Ecto neural progenitor cell (in vitro differentiated cells): ENCODE measurements at places on chromosomes 2 and 18.

- no peak for DNase-seq
These were observed 123.1 kb downstream of the PRPF40A start for GRCh38 chr2:152594022-152594766.

- peak; percentile 75 for DNase-seq
These were observed 76.0 kb upstream of the DSG1 start for GRCh38 chr18:31241900-31242409.

DNA sequence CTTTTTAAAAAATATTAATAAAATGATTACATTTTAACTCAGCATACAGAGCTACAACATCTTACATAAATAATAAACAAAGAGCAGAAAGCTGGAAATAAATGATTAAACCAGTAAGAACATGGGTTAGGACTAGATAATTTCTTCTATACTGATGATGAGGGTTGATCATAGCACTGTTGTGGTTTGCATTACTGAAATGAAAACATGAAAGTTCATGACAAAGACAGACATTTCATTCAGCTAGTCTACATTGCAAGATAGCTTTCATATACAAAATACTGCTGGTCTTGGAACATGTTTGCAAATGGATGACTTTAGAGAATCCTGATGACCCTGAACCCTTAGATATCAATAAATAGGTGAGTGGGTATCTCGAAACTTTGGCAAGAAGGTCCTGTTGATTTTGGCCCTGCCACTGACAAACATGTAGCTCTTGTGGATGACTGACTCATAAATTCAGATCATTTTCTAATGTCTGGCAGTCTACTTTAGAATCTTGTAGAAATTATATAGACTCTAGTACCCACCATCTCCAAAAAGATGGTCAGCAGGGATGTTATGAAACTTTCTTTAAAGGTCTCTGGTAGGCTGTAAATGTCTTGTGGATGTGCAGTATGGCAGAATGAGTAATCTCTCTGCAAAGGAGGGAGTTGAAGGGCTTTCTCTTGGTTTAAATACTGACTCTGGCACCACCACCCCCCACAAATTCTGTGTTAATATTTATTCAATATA, 15.5 kb upstream of the CDC42EP3 start:
- DNase-seq = no peak

GRCh38 chr2:173672573-173673340, 292.4 kb downstream of the SP3 start:
- DNase-seq = no peak

DNA sequence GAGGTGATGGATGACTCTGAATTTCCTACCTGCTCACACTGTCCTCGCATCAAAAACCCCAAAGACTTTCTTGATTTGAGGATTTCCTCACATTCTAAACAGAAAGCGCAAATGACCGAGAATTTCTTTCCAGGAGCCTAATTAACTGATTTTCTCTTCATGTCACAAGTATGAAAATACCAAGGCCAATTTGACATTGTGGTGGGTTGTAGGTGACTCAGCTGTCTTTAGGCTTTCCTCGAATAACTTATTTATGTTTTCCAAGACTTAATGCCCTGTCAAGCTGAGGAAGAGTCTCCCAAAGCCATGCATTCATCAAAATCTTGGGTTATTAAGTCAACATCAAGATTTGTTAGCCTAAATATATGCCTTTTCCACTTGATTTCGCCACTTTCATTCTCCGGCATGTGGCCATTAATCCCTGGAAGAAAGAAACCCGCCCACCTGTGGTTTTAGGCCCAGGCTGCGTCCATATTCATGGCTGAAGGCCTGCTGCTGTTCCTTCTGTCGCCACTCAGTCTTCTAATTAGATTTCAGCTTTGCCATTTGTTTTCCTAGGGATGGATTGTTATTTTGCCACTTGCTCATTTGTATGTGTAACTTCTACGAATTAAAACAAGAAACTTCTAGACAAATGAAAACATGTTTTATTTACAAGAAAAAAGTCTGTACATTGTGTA, 84.9 kb downstream of the ST6GAL2 start:
- no peak for DNase-seq

DNA sequence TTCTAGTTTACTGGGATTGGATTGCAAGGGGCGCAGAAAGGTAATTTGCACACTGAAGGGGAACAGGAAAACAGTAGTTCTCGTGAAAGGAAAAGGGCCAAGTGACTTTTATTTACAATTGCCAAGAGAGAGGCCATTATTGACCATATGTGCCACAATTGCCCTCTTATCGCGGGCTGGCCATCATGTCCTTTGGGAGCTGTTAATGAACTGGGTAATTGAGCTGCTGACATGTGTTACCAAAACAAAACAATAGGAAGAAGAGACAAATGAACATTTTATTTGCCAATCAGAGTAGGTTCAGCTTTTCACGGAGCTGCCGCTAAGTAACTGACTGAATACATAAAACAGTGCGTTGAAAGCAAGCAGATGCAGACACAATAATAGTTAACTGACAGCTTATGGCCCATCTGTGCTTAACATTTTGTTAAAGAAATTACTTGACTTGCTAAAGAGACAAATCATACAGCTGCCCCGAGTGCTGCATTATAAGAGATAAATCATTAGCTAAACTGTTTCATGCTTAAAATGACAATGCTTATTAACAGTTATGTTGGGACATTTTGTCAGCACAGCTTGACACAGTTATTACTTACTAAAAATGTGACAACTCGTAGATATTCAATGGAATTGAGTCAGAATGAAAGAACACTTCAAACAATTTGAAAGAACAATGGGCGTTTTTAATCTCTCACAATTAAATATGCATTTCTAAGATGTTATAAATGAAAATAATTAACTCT, 57.5 kb downstream of the PAX3 start:
- no peak for DNase-seq

- peak; percentile 35 for DNase-seq
These were observed 369.1 kb downstream of the EIPR1 start for GRCh38 chr2:3008561-3008960.

DNA sequence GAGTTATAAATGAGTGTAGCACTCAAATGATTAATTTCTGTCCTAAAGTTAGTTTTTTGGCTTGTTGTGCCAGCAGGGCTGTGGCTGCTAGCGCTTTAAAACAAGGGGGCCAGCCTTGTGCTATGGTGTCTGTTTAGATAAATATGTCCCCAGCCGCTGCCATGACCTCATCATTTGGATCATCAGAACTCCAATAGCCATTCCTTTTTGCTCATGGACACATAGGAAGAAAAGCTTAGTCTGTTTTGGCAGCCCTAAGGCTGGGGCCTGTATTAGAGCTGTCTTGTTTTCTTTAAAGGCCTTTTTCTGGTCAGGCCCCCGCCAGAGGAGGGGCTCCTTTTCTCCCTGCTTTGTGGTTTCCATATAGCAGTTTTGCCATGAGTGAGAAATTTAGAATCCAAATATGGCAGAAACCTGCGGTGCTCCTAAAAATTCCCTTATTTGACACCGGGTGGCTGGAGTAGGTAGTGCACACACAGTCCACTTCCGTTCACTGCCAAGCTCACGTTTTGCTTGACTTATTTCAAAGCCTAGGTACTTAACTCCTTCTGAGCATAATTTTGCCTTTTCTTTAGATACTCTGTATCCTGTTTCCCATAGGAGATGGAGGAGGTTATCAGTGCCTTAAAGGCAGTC, 60.4 kb upstream of the SLC35G4 start:
- DNase-seq = no peak

DNA sequence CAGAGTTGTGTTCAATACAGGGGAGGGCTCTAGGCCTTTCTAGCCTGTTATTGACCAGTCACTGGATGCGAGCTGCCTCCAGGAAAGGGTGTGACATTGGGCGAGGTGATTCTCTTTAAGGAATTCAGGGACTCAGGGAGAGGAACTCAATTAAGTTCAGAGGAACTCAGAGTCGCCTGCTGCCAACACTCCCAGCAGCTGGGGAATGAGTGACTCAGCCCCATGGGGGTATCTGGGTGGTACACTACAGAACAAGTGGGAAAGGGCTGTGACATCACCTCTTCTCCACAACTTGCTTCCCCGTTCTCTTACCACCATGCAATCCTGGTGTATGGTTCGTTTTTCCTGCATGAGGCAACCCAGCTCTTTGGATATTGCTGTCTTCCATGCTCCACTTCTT, 50.4 kb upstream of the CYRIA start:
- DNase-seq = no peak

GRCh38 chr2:232487385-232488096, at the start of gene ECEL1:
ECEL1 (minus strand) TSS chr2:232487834; CDS start chr2:232486653, 1,181 bp downstream.
- DNase-seq = peak; percentile 71

GRCh38 chr18:21163647-21164547, 52.3 kb upstream of the ROCK1 start:
- DNase-seq = no peak

DNA sequence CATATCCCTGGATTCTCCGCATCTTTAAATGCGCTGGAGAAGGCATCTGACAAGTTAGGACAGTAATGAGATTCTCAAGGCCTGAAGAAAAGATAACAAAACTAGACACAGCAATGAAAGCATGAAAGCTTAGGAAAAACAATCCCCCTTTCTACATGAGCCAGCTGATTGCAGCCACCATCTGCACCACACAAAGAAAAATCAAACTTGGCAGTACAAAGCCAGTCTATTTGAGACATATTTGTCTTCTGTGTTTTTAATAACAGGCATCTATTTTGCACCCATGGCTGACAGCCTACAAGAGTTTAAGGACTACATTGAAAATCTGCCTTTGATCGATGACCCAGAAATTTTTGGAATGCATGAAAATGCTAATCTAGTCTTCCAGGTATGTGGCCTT, 83.6 kb downstream of the TRABD2A start:
- DNase-seq = no peak

DNA sequence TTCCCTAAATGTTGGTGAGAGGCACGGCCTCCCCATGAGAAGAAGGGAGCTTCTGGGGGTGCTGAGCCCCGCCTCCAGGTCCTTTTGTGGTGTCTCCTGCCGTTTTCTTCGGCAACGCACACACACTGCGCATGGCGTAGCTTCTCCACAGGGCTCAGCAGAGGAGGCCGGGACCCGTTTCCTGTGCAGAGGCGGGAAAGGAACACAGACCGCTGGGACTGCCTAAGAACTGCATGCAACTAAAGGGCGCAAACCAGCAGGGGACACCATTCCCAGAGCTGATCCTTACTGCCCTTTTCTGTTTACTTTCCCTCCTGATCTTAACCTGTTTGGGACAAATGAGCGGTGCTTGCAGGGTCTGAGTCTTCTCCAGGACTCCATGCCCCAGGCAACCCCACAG, 90.3 kb upstream of the CAPN13 start:
- peak; percentile 19 for DNase-seq

DNA sequence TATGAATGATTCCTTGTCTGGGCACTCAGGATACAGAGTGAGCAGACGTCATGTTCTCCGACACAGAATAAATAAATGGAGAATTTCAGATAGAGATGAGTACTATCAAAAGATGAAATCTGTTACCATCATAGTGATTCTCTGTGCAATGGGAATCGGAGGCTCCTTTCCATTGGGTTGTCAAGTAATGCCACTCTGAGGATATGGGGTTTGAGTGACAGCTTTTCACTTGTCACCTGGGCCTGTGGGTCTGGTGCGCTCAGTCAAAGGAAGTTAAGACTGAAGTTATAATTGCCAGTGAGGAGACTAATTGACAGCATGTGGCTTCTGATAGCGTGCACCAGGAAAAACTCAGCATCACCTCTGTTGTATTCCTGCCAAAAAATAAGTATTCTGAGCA, 387.2 kb downstream of the SOX11 start:
- no peak for DNase-seq

DNA sequence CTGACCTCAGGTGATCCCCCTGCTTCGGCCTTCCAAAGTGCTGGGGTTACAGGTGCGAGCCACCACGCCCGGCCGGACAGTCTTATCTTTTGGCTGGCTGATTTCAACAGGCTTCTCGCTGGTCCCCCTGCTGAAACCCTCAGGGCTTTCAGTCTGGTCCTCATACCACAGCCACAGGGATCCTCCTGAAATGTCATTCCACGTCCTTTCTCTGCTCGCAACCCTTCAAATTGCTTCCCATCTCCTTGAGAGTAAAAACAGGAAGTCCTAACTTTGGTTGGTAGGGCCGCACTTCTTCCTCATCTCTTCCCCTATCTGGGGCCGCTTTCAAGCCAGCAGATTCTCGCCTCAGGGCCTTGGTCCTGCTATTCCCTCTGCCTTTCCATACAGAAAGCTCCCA, 1.4 kb upstream of the CAB39 start:
- no peak for DNase-seq

GRCh38 chr2:152421521-152422370, 86.8 kb downstream of the FMNL2 start:
- no peak for DNase-seq

DNA sequence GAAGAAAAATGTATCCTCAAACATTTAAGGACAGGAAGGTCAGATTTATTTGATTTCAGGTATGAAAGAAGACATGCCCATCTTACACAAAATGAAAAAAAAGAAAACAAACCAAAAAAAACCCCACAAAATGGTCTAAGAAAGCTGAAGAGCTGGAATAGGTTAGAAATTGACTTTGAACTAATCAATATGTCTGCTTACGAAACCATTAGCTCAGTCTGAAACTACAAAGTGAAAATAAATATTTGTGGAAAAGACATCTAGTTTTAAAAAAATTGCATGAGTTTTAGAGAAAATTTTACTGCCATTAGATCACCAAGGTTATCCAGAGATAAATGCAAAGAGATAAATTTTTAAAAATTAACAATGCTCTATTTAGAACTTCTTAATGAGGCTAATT, 125.3 kb downstream of the TMEFF2 start:
- no peak for DNase-seq

DNA sequence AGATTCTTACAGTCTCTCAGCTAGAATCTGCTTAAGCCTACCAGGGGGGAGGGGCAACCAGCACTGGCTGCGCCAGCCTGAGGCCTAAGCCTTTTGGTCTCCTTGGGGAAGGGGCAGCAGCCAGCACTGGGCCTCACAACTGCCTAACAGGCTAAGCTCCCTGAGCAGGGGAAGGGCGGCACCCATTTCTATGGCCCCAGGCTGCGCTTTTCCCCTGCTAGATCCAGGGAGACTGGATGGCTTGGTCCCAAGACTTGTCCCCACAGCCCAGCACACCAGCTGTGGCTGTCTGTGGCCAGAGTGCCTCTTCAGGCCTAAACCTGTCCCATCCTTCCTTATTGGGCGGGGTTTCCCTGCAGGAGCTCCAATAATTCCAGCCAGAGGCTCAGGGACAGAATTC, 1230.3 kb upstream of the CRIM1 start:
- no peak for DNase-seq

- DNase-seq = no peak
These were observed 253.1 kb upstream of the NXPH2 start for GRCh38 chr2:139033300-139033699.

- DNase-seq = no peak
These were observed 35.6 kb upstream of the B3GNT7 start for GRCh38 chr2:231359948-231360347.

DNA sequence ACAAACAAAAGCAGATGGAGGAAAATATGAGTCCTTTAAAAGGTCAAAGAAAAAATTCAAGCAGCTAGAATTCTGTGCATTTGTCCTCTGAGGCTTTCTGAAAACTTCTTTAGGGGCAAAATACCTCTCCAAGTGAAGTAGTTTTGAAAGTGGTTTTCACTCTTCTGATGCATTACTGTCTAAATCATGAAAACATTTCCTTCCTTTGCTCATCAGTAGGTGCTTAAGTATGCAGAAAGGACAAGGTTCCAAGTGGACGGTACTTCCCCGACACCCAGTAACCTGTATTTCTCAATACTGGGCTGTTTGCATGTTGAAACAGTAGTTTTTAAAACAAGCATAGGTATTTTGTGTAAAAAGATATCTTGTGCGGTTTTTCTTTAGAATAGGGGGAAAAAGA, 189.1 kb upstream of the ERBB4 start:
- no peak for DNase-seq

GRCh38 chr2:61016392-61017002, 1.0 kb upstream of the PEX13 start:
- DNase-seq = no peak
